ENCODE measurements at places on chromosomes 5 and 9.
A peak's percentile ranks its signal among the peaks of the same experiment; 100 is the strongest.

DNA sequence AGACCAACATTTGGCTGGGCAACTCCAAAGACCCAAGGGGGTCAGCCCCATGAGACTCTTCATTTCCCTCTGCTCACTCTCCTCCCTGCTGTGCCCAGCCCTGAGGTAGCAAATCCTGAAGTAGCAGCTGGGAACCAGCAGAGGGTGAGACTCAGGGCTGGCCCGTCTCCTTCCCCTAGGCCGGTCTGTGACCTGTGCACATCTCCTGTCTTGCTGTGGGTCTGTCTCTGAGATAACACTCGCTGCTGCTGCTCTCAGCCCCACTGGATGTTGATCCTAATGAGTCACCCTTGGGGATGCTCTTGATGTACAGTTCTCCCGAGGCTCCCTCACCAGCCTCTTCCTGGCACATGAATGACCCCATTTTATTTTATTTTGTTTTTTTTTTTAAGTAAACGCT, 7.3 kb upstream of the OR2V1 start:
- DNase-seq: no peak

GRCh38 chr5:135193213-135194125, 159.4 kb upstream of the PITX1 start:
- no peak for DNase-seq

- no peak for DNase-seq
These were observed 46.9 kb upstream of the TESK1 start for GRCh38 chr9:35558185-35558584.

DNA sequence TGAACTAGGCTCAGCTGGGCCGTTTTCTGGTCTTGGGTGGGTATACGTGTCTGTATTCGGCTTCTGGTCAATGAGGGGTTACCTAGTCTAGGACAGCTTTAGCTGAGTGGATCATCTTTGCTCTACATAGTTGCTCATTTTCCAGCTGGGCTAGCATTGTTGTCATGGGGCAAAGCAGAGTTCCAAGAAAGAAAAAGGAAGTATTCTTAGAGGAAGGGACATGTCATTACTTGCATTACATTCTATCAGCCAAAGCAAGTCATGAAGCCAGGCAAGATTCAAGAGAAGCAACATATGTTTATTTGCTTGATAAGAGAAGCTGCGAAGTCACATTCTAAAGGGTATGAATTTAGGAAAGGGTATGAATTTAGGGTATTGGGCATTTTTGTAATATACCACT, 396.5 kb downstream of the ZNF608 start:
- DNase-seq: no peak

DNA sequence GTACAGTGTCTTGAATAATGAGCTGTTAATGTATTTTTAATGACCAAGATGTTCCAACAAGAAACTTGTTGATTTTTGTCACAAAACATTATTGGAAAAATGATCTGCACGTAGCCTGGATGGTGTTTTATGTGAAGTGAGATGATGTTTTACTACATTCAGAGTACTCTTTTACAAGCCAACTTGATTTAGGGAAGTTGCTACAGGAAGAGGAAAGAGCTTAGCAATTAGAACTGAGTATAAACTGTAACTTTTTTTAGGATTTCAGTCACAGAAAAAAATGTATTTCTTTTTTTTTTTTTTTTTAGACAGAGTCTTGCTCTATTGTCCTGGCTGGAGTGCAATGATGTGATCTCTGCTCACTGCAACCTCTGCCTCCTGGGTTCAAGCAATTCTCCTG, 113.6 kb upstream of the ADRA1B start:
- DNase-seq: no peak

- DNase-seq: no peak
These were observed 87.6 kb downstream of the S1PR3 start for GRCh38 chr9:89078860-89079259.

GRCh38 chr9:98191671-98192502, 550 bp downstream of the CORO2A start:
- no peak for DNase-seq

DNA sequence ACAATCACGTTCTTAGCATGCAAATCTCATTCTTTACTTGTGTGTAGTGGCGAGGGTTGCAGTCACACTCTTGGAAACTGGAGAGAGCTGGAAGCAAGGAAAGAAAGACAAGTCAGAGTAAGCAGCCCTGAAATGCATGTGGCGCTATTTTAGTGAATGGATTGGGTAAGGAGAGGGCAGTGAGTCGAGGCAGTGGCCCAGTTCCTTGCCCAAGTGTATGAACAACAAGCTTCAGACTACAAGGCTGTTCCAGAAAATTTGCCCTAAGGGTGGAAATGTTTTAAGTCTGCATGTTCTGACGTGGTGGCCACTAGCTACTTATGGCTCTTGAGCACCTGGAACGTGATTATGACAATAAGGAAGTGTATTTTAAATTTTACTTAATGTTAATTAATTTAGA, 59.4 kb upstream of the PTPN3 start:
- DNase-seq: no peak

DNA sequence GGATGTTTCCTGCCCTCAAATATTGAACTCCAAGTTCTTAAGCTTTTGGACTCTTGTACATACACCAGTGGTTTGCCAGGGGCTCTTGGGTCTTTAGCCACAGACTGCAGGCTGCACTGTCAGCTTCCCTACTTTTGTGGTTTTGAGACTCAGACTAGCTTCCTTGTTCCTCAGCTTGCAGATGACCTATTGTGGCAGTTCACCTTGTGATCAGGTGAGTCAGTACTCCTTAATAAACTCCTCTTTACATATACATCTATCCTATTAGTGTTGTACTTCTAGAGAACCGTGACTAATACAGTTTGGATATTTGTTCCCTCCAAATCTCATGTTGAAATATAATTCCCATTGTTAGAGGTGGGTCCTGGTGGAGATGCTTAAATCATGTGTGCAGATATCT, 681.9 kb upstream of the ARRDC3 start:
- DNase-seq: no peak

- DNase-seq: no peak
These were observed 172.2 kb upstream of the SNX2 start for GRCh38 chr5:122602700-122603099.

DNA sequence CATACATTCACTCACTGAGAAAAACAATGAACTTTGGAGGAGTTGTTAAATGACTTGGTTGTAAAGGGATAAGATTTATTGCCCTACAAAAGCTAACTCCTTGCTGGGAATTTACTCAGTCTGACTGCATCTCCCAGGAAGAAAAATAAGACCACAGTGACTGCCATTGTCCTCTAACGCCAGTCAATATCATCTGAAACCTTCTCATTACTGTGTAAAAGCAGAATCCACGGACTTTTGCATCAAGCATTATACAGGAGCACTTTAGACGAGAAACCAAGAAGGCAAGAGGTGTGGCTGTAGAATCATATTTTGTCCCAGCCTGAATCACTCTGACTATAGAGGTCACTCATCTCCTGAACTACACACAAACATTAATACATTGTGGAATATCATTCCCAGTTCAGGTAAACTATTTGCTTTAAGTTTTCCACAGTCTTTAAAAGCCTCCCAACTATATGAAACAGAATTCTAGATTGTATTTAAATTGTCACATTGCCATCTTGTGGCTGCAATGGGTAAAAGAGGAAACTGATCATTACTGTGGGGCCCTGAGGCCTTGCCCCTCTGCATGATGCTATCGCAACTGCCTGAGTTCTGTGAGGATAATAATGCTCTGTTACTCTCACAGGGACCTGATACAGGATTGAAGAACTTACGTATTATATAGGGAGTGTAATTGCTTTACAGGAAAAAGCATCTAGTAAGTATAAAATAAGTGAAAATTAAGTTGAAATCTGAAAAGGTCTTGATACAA, 142.9 kb downstream of the SLCO4C1 start:
- DNase-seq: peak; percentile 28

DNA sequence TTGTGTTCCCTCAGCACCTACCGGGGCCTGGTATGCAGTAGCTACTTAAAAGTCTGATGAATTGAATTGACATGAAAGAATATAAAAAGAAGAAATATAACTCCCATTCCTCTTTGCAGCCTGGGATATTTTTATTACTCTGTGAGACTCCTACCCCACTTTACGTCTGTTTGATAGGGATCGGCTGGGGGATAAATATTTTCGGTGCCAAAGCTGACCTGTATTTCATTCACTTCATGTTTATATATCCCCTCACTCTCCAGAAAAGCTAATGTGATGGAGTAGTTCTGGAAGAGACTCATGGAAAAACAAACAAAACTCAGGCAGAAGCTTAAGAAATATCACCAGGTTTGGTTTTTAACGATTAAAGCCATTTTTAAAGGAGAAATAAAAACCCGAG, 108.2 kb upstream of the TBC1D2 start:
- DNase-seq: no peak
